ENCODE measurements at places on chromosomes 16 and 17. TPM values are rescaled to one million over a fixed set of nuclear protein-coding genes. Genes with fewer than 3 reads are reported as not detected.

Gene HOXB1
- not detected for total RNA-seq

DNA sequence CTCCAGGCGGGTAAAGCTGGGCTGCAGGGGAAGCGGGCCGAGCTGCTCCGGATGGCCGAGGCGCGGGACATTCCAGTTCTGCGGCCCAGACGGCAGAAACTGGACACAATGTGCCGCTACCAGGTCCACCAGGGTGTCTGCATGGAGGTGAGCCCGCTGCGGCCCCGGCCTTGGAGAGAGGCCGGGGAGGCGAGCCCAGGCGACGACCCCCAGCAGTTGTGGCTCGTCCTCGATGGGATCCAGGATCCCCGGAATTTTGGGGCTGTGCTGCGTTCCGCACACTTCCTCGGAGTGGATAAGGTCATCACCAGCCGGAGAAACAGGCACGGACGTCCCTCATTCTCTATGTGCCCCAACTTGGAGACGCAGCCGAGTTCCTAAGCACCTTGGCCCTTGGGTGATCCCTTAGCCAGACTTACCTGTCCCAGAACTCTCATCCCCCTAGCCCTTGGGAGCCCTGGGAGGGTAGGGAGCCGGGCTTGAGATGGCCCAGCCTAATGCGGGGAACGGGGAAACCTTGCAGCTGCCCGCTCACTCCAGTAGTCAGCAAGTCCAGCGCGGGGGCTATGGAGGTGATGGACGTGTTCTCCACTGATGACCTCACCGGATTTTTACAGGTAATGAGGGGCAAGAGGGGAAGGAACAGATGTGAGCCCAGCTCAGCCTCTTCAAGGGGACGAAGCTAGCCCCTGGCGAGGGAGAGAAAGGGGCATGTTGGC, 806 bp downstream of the MRM1 start:
- H3K27ac ChIP-seq = peak overlapping the region; percentile 73
- H3K4me3 ChIP-seq = peak overlapping the region; percentile 79
- H3K27me3 ChIP-seq = no peaks in the 10 kb centered on the region
- DNase-seq = peak; percentile 54
- peaks cover 6% of the 10 kb centered on the region for H3K4me1 ChIP-seq

DNA sequence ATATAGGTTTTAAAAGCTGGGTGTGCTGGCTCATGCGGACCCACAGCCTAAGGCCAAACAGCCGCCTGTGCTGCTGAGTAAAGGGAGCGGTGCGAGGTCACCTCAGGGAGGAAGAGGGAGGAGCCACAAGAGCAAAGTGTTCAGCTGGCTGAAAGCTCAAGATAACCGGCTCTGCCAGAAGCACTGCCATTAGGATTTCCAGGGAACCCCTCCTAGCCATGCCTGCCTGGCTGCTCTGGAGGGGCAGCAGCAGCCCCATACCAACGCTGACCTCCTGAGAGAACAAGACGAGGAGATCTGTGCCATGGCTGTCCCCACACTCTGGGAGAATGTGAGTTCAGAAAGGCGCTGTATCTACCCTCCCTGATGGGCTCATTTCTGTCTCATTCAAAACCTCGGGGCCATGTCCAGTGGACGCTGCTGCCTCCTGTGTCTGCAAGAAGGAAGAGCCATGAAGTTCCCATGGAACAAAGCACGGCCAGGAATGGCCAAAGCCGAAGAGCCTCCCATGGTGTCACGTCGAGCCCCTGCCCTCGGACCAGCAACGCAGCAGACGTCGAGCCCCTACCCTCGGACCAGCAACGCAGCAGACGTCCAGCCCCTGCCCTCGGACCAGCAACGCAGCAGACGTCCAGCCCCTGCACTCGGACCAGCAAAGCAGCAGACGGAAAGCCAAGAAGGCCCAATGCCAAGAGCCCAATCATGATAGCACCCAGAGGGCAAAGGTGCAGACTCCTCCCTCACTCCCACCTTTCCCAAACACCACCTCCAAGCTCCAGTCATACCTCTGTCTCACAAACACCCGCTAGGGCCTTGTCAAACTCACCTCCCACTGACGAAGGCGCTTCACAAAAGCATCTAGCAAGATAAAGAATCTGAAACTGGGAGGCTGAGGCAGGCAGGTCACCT, 107.0 kb downstream of the ANKRD11 start:
- H3K4me1 ChIP-seq = peaks cover 10% of the 10 kb centered on the region
- H3K36me3 ChIP-seq = no peaks in the 10 kb centered on the region
- H3K27me3 ChIP-seq = no peaks in the 10 kb centered on the region

DNA sequence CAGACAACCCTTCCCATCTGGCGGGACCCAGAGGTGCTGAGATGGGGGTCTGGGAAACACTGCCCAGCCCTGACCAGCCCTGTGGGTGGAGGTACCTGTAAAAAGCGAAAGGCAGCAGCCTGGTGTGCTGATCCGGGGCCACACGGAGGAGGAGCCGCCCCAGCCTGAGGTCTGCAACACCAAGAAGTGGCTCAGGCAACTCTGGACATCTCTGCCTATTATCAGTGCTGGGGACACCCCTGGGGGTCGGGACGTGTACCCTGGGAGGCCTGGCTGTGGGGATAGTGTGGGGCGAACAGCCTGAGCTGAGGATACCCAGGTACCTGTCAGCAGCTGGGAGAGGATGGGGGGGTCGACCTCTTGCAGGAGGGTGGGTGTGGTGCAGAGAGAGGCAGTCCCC, 18.0 kb downstream of the ZNF276 start:
- no peak for DNase-seq
- no peaks in the 10 kb centered on the region for H3K4me1 ChIP-seq
- no peak overlapping the region for H3K27ac ChIP-seq
- no peaks in the 10 kb centered on the region for H3K27me3 ChIP-seq
- peaks cover 35% of the 10 kb centered on the region for H3K36me3 ChIP-seq

GRCh38 chr17:19304209-19304608, 58.3 kb downstream of the B9D1 start:
- H3K4me3 ChIP-seq = no peak overlapping the region
- DNase-seq = peak; percentile 64
- no peak overlapping the region for H3K27ac ChIP-seq
- H3K36me3 ChIP-seq = no peaks in the 10 kb centered on the region

Gene SLC35G6
- not detected for total RNA-seq
